ENCODE measurements at places on chromosomes 11 and 22.
A peak's percentile ranks its signal among the peaks of the same experiment; 100 is the strongest.

GRCh38 chr22:19522881-19523239 lies 1.4 kb downstream of the CLDN5 start:
- no peak for DNase-seq

- DNase-seq = peak; percentile 93
Measured at GRCh38 chr11:64971421-64972233, at the start of gene MAJIN. Gene MAJIN, minus strand, starts transcription at chr11:64972108. Its CDS starts 12,703 bp downstream, at chr11:64959405.

DNA sequence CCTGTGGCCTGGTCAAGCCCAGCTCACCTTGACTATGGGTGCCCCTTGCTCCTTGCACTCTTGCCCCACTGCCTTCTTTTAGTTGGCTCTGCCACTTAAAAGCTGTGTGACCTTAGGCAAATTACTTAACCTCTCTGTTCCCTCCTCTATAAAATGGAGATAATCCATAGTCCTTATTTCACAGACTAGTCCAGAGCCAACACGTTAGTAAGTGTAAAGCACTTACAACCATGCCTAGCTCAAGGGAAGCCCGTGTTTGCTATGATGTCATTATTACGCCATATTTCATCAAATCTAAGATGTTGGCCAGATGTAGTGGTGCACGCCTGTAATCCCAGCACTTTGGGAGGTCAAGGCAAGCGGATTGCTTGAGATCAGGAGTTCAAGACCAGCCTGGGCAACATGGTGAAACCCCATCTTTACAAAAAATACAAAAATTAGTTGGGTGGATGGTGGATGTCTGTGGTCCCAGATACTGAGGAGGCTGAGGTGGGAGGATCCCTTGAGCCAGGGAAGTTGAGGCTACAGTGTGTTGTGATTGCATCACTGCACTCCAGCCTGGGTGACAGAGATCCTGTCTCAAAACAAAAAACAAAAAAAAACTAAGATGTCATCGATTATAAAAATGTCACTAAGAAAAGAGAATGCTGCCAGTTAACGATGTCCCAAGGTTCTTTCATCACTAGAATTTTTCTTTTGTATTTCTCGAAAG lies 2.3 kb upstream of the CCDC88B start:
- no peak for DNase-seq

- DNase-seq = no peak
Measured at GRCh38 chr11:79412761-79413160, 28.1 kb downstream of the TENM4 start.

DNA sequence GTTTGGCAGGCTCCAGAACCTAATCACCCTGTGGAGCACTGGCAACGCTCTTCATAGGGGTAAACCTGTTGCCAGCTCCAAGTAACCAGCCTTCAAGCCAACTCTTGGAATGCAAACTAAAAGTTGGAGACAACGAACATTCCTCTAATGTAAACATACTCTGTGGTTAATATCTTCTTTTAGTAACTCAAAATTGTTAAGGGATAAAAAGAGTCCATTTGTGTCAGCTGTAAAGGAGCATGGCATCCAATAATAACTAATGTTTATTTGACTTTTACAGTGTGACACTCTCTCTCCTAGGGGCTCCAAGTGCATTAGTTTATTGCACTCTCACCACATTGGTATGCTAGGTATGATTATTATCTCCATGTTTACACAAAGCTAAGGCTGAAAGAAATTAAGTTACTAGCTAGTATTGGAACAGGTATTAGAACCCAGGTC lies 31.0 kb upstream of the AMOTL1 start:
- no peak for DNase-seq

DNA sequence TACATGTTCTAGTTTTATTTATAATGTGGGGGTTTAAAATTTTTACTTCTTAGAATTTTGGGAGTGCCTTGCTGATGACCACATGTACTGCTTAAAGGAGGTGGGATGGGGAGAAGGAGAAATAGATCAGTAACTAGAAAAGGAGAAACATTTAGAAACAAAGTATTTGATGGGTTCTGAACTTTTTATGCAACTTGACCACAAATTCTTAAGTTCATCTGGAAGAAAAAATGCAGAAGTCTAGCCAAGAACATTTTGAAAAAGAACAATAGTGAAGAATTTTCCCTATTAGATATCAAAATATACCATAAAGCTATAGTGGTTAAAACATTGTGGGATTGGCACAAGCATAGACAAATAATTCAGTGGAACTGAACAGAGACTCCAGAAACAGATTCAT lies 73.3 kb upstream of the AMPD3 start:
- no peak for DNase-seq

DNA sequence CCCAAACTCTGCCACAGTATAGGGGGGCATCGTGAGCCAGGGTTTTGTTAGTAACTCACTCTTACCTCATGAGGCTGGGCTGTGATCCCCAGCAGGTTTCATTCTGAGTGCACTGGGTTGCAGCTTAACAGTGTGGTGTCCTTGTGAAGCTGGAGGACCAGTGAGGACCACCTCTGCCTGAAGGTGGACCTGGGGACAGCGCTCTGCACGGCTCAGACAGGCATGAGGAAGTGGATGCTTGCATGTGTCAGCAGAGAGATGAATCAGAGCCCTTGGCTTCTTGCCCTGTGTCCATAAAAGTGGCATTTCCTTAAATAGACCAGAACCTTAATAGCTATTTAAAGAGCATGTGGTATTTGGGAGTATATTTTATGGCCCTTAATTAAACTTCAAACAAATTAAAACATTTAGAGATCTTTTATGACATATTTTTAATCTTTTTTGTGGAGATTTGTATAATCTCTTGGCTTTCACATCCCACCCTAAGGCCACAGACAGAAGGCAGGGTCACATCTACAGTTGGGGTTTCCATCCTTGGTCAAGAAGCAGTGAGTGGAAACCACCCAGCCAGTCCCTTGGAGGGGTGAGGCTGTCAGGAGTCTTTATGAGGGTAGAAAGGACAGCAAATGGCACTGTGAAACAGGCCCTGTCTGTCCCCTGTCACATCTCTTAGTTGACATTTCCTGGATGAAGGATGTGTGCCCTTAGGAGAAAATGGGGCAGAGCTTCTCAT lies 24.8 kb upstream of the ADORA2A start:
- DNase-seq = no peak

Measured in stimulated activated CD4-positive, alpha-beta T cell treated with anti-CD3 and anti-CD28 coated beads, Interleukin-4, amount 100 ng/mL, for 1 hour (primary cell).